ENCODE measurements at places on chromosomes 3 and 15. TPM values are rescaled to one million over a fixed set of nuclear protein-coding genes. Genes with fewer than 3 reads are reported as not detected.

DNA sequence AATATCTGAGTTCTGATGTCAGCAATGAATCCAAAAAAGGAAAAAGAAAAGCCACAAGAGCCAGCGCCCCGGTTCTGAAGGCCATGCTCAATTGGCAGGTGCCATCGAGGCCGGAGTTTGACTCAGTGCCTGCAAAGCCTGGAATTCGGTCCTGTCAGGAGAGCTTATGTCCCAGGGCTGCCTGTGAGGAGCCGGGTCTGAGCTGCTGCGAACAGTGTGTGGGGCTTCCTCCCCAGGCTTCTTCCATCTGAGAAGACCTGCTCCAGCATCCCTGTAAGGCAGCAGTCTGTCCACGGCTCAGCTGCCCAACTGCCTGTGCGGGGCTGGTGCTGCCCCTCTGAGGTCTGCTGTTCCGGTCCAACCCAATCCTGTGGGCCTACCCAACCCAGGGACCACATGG lies 46.1 kb downstream of the ROPN1B start:
- no peak for DNase-seq

GRCh38 chr15:21260966-21261395 lies 179.3 kb downstream of the POTEB3 start:
- peak; percentile 46 for DNase-seq

GRCh38 chr15:35606450-35606779 lies 60.5 kb upstream of the DPH6 start:
- DNase-seq: no peak

GRCh38 chr3:179967622-179968021 lies 69.1 kb downstream of the PEX5L start:
- no peak for DNase-seq

GRCh38 chr15:66841953-66842681 lies 140.1 kb downstream of the SMAD6 start:
- peak; percentile 38 for DNase-seq

DNA sequence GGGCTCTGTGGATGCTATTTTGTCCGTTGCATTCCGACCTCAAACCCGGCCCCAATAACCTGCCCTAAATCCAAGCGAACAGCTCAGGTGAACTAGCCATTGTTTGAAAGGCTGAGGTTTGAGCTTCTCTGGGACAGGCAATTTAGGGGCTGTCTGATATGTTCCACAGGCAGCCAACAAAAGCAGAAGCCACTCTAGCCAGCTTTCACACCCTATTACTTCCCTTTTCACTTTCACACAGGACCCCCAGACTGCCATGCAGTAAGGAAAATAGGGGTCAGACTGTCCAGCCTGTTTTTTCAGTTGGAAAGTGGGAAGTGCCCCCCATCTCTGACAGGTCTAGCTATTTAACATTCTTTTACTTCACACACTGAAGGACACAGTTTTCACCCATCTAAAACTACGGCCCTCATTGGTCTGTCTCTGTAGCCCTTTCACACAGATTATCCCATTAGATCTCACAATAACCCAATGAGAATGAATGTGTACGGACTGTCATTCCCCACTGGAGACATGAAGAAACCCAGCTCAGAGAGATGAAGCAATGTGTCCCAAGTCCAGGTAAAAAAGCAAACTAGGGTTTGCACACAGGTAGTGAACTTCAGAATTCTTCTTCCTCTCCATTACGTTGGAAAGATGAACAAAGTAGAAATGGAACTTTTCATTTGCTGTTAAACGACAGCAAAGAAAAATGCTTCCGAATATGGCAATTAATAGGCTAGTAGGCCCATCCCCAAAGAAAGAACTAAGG lies 1.9 kb downstream of the CCDC12 start:
- no peak for DNase-seq

GRCh38 chr3:185837414-185837813 lies 12.6 kb upstream of the IGF2BP2 start:
- no peak for DNase-seq

- no peak for DNase-seq
Measured at GRCh38 chr3:11346416-11346815, 74.2 kb downstream of the ATG7 start.

DNA sequence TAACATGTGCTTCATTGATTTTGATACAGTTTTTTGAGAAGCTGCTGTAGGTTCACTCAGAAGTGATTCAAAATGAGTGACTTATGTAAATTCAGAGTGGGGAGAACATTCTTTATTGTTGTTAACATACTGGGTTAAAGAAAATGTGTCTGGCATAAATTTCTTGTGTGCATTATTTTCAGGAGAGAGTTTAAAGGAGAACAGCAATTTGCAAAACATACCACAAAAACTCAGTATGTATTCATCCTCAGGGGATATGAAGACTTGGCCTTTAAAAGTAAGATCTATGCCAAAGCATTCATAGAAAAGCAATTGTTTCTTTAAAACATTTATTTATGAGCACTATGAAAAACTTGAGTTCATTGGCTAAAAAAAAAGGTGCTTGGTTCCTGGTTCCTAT lies 1089.8 kb downstream of the ROBO2 start:
- DNase-seq: no peak

DNA sequence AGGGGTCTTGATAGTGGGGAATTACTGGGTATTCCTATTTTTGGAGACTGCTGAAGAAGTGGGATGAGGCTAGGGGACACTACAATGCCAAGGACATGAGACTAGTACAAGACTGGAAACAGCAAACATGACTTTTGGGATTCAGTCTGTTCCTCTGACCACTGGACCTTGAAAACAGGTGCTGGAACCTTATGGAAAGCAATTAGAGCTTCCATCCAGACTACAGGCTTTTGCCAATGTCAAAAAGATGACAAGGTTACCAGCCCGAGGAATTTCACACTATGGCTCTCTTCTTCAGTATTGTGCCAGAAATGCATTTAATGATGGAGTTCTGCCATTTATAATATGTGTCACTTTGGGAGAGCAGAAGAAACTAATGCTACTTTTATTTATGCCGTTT lies 282.6 kb downstream of the GAP43 start:
- DNase-seq: no peak

DNA sequence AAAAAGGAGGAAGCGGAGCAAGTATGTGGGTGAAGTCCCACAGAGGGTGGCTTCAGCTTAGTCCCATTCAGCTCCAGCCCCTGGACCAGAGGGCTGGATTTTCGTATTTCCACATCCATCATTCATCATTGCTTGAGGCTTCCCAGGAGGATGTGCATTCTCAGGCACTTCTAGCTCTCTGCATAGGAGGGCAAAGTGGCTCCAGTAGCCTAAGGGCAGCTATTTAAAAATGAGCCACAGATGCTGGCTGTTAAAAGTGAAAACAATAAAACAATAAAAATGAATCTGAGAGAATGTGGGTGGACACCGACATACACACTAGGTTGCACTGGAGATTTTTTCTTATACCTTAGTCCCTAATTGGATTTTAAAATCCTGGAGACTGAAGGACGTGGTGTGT lies 629.2 kb upstream of the ZNF385D start:
- DNase-seq: no peak

- DNase-seq: no peak
Measured at GRCh38 chr15:98651036-98651481, 2.7 kb downstream of the IGF1R start.

DNA sequence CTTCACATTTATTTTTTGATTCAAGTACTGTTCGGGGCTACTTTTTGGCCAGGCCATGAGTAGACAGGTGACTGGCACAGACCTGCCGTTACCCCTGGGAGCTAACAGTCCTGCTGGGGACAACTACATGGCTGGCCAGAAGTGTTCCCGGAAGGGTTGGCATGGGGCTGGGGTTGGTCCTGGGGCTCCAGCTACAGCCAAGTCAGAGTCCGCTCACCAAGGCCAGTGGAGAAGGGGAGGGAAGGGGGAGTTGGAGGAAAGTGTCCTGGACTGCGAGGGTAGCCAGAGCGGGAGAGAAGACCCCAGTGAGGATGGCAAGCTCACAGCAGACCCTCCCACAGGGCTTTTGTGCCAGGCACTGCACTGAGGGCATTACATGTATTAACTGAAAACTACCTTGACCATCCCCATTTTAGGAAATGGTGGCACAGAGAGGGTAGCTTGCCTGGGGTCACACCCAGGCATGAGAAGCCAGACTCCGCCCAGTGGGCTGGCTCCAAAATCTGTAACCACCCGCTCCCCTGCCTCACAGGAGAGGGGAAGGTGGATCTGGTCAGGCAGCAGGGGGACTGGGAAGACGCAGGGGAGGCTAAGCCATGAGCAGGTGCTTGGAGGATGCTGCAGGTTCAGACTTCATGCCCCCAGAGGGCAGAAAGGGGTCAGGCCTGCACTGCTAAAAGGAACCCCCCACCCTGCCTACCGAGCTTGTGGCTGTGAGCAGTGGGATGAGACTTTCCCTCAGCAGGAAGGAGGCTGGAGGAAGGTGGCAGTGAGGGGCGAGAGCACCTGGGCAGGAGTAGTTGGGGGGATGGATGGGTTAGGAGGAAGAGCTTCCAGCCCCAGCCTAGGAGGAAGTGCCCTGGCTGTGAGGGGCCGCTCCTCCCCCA lies 38.3 kb upstream of the ESYT3 start:
- DNase-seq: no peak

DNA sequence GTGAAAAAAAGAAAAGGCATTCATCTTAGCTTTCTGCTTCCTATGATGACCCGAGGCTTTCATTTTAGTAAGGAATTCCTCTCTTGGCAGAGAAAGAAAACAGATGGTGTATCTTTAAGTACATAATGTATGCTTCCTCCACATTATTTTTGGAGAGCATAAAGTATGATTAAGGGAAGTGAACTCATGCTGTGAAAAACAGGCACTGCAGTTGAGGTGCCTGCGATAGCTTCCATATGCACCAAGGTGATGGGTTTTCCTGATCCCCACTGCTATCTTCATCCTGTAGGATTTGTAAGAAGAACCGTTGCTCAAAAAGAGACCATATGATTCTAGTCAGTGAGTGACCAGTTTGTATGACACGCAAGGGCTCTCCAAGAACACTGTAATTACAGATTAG lies 411.5 kb upstream of the MCTP2 start:
- DNase-seq: no peak

GRCh38 chr3:11185564-11186317 lies 31.4 kb downstream of the HRH1 start:
- DNase-seq: no peak

- peak; percentile 88 for DNase-seq
Measured at GRCh38 chr3:114383875-114384557, 90.2 kb downstream of the TIGIT start.

GRCh38 chr3:28912120-28912885 lies 368.6 kb upstream of the RBMS3 start:
- DNase-seq: no peak

DNA sequence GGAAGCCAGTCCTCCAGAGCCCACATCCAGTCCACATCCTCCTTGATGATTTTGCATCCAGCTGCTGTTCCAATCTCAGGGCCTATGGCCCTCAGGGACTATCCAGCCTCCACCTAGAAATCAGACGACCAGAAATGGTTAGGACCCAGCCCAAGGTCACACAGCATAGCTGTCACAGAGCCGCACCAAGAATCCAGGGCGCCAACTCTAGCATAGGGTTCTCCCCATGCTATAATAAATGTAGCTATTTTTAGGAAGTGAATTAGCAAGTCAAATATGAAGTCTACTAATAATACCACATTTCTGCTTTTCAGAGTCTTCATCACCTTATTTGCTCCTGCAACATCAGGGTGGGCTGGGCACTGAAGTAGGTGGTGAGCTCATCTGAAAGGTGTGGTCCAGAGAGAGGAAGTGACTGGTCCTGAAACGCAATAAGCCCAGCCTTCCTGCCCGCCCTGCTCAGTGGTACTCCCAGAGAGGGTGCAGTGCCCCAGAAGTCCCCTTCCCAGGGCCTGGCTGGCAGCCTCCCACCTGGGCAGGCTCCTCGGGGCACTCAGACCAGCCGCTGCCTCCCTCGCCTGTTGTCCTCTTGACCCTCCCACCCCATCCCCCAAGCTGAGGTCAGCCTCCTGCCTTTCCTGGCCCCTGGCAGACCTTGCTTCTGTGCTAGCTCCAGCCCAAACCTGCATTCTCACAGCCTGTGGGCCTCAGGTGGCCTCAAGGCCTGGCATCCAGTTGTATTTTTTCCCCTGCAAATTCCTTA lies 17.6 kb upstream of the CYP11A1 start:
- no peak for DNase-seq

GRCh38 chr15:47516972-47517371 lies 200.3 kb upstream of the SEMA6D start:
- no peak for DNase-seq

DNA sequence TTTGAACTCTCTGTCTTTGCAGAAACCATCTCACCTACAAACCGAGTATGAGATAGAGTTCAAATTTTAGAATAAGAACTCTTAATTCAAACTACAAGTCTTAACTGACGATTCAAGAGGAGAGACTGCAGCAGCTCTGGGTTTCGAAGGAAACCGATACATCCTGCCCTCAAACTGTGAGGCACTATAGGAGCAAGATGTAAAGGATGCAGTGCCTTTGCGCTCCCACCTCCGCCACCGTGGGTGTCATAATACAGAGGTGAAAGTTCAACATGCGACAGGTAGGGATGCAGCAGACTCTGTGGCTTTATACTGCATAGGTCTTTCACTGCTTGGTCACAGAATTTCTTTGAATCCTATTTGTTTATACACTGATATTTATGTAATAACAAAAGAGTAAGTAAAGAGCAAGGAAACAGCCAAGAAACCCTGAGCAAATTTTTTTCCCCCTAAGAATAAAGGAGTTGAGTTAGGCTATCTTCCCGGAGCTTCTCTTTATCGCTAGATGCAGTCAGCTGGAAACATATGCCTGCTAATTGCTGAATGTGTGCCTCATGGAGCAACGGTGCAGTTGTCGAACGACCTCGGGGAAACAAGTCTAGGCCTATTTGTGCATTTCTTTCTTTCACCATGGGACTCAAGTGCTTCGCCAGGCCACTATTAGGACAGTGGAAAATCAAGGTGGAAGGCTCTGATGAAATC lies 1097.6 kb upstream of the CFAP20DC start:
- DNase-seq: no peak

- no peak for DNase-seq
Measured at GRCh38 chr15:60264566-60264965, 133.2 kb downstream of the ANXA2 start.

GRCh38 chr3:142958707-142959106 lies 4.8 kb downstream of the PAQR9 start:
- DNase-seq: no peak

DNA sequence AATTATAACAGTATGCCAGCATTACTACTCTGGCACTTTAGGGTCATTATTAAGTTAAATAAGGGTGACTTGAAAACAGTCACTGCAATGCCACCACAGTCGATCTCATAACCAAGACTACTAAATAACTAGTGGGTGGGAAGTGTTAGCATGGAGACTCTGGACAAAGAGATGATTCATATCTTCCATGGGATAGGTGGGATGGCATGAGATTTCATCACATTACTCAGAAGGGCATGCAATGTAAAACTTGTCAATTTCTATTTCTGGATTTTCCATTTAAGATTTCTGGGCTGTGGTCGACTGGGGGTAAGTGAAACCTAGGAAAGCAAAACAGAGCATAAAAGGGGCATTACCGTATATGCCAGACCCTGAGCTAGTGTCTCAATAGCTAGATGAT lies 538.9 kb upstream of the GRM7 start:
- DNase-seq: no peak

Gene FAM81A
- 2.0 TPM for total RNA-seq

Gene TMEM40
- not detected for total RNA-seq

Gene GNAT1
- total RNA-seq: not detected

Gene LDHAL6B
- not detected for total RNA-seq

Gene IQCH
- total RNA-seq: 0.53 TPM

Gene C3orf85
- total RNA-seq: 6.6 TPM

Gene TBC1D21
- total RNA-seq: not detected

Gene SLCO2A1
- 15.0 TPM for total RNA-seq

Gene LRRC28
- total RNA-seq: 62.7 TPM

Gene LRRIQ4
- total RNA-seq: not detected

Gene ZNF860
- not detected for total RNA-seq

Gene EPHB1
- total RNA-seq: 0.54 TPM

Data from Peyer's patch (tissue), 4 donors.